CD4-positive, alpha-beta T cell (primary cell): ENCODE measurements at places on chromosomes 12 and 14.

- DNase-seq, result no peak
Observed at GRCh38 chr14:101405171-101405883, 156.0 kb upstream of the DIO3 start.

GRCh38 chr12:42936260-42936659 lies 346.7 kb upstream of the PRICKLE1 start:
- DNase-seq, result no peak

- DNase-seq, result no peak
Observed at GRCh38 chr12:14913381-14913781, 25.0 kb downstream of the ERP27 start.

DNA sequence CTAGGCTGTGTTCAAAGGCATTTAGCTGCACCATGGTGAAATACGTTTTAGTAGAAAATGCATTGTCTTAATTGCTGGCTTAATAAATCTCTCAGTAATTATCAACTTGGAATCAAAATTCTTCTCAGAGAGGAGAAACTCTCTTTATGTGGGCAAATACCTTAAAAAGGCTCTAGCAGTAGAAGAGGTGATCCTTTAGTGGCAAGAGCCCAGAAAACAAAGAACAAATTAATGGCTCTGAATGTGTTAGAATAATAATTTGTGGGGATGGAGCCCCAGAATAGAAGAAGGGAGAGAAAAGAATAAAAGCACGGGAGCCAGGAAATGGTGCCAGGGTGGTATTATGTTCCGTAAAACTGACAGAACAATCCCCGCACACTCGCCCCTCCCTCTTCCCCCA lies 14.8 kb downstream of the TSPAN8 start:
- DNase-seq, result no peak

- DNase-seq, result no peak
Observed at GRCh38 chr12:94987801-94988200, 15.7 kb downstream of the NDUFA12 start.

DNA sequence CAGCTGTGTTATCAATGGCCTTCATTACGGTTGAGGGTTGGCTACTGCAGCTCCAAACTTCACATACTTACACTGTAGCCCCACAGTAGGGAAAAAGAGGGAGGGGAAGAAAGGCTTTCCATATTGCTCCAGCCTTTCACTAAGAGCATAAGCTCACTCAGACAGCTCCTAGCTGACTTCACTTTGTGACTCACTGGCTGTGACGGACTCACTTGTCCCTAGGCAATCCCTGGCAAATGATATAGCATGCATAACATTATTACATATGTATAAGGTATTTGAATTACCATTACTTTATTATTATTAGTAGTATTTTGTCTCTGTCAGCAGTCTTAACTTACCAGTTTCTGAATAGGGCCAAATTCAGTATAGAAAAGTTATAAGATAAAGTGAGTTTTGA lies 350.7 kb downstream of the RMST start:
- no peak for DNase-seq

DNA sequence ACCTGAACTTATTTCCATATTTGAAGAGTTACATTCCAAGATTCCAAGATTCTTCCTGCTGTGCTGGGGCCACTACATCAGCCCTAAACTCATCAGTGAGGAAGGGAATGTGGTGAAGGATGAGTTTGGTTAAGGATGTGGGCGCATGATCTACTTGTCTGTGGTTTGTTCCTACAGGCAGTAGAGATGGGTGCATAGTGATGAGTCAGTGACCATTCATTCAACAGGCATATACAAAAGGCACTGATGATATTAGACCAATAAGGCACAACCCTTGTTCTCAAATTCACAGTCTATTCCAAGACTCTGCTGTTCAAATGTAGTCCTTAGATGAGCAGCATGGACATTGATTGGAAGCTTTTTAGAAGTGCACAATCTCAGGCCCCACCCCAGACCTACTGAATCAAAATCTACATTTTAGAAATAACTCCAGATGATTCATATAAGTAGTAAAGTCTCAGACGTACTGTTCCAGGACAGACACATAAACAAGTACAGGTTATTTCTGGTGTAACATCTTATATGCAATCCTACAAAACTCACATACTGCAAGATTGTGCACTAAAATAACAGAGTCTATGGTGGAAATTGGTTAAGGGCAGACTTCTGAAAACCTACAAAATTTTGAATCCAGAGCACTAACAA lies 47.7 kb upstream of the MAP3K9 start:
- no peak for DNase-seq

GRCh38 chr14:35247777-35248475 lies 44.3 kb upstream of the PSMA6 start:
- no peak for DNase-seq

- DNase-seq, result no peak
Observed at GRCh38 chr12:108975024-108975593, 45.8 kb downstream of the SVOP start.

- DNase-seq, result no peak
Observed at GRCh38 chr14:75562089-75562488, 16.3 kb upstream of the FLVCR2 start.

DNA sequence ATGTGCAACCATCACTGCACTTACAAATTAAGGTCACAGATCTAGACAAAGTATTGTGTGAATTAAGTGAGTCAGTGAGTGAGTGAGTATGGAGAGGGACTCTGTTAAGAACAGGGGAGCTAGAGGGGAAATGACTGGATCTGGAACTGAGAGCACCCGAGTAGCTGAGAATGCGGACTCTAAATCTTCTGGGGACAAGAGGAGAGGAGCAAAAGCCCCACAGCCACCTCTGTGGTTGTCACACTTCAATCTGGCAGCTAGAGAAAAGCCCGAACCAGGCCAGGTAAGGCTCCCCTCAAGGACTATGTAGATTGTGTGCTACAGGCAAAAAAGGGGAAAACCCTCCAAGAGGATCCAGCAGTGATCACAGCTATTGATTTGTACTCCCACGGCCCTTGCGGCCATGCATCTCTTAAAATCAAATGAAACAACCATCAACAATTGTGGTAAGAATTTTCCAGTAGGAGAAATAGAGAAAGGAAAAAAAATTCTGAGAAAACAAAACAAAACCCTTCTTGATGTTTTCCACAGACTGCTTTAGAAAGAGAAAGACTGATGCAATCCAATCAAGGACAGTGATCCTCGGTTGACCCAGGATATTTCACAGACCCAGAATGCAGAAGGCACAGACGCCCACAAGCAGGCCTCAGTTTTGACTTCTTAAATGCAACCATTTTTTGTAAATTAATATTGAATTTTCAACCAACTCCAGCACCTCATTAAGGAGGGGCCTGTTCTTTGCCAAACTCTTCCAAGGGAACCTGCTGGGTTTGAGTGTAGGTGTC lies 109.6 kb downstream of the SLC38A6 start:
- DNase-seq, result no peak

DNA sequence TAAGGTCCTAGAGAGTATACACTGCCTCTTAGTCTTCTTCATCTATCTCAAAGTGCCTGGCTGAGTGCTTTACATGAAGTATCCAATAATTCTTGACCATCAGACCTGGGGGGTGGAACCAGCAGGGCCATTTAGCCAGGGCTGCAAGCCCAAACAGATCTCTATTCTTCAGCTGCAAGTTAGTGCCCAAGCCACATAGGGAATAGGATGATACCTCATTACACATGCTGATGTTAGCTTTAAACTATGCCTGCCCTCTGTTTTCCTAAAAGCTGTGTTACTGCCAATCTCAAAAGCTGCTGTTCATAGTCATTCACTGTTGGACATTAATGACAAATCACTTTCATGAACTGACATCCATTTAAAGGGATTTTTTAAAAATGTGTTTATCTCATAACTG lies 16.7 kb upstream of the IFNG start:
- DNase-seq, result no peak

DNA sequence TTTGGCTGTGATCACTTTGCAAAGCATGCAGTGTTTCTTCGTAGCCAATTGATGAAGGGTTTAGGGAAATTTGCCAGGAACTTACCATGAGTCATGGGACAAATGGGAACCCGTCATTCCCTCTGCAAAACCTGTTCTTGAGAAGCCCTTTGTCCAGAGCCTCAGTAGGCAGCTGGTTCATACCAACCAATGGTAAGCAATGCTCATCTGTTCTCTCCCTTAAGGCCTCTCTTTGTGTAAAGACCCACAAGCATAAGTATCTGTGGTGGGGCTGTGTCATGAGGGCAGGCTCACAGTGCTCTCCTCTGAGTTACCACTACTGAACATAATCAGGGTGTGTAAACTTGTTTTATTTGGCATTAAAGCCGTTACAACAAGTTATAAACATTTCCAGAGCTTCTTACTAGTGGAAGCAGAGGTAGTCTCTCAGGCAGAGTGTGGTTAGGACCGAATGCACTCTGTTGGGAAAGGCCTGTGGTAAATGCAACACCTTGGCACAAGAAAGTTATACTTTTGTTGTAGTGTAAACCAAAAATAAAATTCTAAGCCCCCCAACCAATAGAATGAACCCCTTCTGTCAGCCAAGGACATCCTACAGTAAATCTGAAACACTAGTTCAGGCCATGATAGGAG lies 119.8 kb downstream of the SINHCAF start:
- no peak for DNase-seq

- DNase-seq, result no peak
Observed at GRCh38 chr12:132163911-132164288, 19.6 kb downstream of the NOC4L start.

GRCh38 chr12:66902020-66902419 lies 223.1 kb upstream of the GRIP1 start:
- DNase-seq, result no peak

GRCh38 chr12:106780010-106780631 lies 5.6 kb downstream of the RIC8B start:
- DNase-seq, result no peak

GRCh38 chr14:94946244-94946643 lies 176.3 kb upstream of the GSC start:
- DNase-seq, result no peak

DNA sequence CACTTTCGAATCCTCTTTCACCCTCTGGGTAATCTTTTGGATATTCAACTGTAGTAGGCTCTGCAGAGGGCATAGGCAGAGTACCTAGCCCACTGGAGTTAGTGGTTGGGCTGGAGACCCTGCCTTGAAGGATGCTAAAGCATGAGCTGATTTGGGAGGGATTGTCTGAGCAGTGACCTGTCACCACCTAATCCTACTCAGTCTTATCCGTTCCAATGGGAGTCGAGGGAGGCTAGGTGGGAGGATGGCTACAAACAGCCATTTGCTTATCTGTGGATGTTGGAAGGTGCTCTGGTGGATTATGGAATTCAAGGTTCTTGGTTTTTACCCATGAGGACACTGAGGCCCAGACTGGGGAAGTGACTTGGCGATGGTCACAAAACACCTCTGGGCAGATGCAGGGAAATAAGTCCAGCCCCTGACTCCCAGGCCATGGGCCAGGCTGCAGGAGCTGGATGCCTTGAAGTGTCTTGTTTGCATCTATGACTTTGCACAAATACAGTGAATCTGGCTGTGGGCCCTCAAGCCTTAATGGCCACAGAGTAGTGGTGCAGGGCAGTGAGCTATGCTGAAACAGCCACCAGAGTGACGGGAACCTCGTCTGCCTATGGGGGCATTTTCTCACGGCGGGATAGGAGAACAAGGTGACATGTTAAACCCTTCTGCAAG lies 3.7 kb downstream of the KMT5A start:
- DNase-seq, result no peak

GRCh38 chr12:6249580-6249979 lies 49.4 kb downstream of the CD9 start:
- no peak for DNase-seq

DNA sequence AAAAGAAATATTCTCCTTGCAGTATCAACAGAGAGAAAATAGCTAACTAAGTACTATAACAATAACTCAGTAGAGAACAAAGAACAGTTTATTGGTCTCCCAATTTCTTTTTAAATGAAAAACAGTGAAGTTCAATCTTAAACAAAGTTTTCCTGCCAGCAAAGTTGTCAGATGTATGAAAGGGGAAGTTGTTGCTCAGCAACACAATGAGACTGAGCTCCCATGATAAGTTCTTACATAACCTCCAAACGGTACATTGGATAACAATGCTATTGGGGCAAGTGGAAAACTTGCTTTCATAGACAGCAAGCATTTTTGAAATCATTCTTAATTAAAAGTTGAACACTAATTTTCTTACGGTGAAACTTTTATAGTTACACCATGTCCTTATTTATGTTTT lies 94.9 kb downstream of the ALG10B start:
- no peak for DNase-seq

- no peak for DNase-seq
Observed at GRCh38 chr12:103833095-103833775, 7.8 kb downstream of the NT5DC3 start.

DNA sequence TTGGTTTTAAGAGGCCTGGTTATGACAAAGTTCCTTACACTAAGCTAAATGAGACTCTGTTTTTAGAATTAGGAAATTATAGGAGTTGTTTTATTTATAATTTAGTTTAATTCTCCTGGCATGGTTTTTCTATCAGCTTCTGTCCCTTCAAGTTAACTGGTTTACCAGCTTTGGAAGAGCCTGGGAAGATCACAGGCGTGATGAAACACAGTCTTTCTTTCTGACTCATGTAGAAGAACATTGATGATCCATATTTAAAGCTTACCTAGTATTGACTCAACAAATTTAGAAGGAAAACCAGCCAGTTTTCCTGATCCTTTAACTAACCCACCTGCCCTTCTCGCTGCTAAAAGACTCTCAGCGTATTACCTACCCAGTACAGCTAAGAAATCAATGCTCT lies 155.2 kb downstream of the TGFB3 start:
- no peak for DNase-seq
